ENCODE measurements at places on chromosomes 7 and 10.

DNA sequence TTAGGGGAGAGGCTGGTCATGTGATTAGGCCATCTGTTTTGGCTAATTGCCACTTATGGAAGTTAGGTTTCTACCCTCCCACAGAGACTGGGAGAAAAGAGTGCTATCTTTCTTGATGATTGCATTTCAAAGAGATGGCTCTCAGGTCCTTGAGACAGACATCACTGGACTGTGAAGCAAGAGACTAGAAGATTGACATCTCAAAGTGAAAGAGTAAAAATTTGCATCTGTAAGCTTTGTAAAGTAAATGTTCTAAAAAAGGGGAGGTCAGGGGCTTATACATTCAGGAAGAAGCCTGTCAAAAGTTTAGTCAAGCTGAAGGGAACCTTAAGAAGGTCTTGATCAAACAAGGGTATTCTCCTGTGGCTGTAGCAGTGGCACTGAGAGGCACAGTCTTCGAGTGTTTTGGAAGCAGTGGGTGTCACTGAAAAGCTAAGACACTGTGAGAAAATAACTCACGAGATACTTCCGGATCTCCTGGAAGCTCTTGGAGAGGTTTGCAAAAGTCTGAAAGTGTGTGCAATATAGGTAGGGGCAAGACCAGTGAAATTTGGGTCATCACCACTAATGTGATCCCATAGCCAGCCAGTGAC lies 342.1 kb downstream of the PHF14 start:
- DNase-seq: peak; percentile 85

- no peak for DNase-seq
Observed at GRCh38 chr7:13989949-13990305, 461 bp upstream of the ETV1 start.

DNA sequence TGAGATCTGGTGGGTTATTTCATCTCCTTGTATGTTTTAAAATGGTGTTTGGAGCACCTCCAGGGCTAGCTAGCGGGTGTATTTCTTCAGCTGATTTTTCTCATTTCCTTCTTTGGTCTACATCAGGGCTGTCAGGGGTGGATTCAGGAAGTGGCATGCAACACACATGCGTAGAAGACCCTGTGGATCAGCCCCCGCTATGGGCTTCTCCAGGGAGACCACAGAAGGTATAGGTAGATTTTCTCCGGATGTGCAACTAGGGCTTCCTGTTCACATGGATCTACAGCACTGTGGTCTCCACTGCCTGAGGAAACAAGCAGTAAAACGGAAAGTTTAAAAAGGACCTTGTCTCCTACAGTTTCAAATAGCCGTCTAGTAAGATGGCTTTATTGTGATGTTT lies 10.4 kb downstream of the NUB1 start:
- DNase-seq: peak; percentile 79

- no peak for DNase-seq
Observed at GRCh38 chr10:17455015-17455520, 673 bp upstream of the ST8SIA6 start.

- DNase-seq: no peak
Observed at GRCh38 chr10:86594535-86594934, 59.8 kb upstream of the OPN4 start.

DNA sequence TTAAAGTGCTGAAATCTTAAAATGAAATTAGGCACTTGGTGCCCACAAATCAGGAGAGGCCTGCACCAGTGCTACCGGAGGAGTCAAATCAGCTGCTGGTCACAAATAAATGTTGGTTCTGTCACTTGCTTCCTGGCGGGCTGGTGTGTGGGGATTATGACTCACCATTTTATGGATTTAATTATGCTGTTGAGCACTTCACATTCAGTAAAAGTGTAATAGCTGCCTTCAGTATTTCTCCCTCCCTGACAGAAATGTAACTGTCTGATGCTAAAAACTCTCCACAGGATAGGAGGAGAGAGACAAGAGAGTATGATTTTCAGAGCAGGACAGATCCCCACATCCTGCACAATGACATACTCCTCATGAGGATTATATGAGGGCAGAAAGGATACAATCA lies 186.0 kb downstream of the JAZF1 start:
- no peak for DNase-seq

DNA sequence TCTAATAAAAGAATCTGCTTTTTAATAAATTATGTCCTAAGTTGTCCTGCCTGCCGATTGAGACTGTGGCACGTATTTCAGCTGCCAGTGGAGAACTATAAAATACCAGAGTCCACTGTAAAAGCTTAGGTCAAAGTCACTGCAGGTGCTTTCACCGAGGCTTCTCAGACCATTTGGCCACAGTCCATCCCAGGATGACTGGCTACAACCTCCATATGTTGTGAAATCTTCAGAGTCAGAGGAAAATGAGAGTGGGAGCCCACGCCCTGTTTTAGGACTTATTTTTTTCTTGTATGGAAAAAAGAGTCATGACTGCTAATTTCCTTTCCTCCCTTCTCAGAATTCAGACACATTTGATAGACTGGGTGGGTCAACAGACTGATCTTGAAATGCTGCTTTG lies 182.9 kb downstream of the ANK3 start:
- DNase-seq: no peak

DNA sequence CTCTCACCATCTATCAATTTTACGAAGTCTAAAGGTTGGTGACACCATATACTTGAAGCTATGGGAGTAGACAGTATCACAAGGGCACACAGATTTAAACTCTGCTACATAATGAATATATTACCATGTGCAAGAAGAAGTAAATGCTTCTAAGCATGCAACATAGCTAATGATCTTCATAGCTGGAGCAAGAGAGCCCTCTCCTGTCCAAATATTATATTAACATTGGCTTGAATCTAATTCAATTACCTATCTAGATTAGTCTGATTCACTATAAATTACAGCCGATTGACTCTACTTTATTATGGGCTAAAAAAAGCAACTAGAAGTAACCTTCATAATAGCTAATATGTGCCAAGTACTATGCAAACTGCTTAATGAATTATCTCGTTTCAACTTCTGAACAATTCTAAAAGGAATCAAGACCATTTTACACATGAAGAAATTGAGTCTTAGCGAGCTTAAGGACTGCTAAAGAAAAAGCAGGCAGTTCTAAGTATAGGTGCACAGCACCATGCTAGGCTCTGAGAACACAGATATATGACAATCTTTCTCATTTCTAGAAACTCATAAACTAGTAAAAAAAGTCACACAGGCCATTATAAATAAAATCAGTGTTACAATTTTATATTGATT lies 21.9 kb downstream of the FRA10AC1 start:
- peak; percentile 70 for DNase-seq

- no peak for DNase-seq
Observed at GRCh38 chr10:97861097-97861750, 11.6 kb downstream of the GOLGA7B start.

Measured in NAMALWA (cell line).